Stimulated activated CD8-positive, alpha-beta memory T cell treated with anti-CD3 and anti-CD28 coated beads, Interleukin-12 subunit alpha, Interleukin-12 subunit beta, amount 100 ng/mL, for 4 hours (primary cell): ENCODE measurements at places on chromosomes 16 and 17.
A peak's percentile ranks its signal among the peaks of the same experiment; 100 is the strongest.

GRCh38 chr17:66302761-66303626 is 581 bp downstream of the PRKCA start:
- DNase-seq = peak; percentile 27

DNA sequence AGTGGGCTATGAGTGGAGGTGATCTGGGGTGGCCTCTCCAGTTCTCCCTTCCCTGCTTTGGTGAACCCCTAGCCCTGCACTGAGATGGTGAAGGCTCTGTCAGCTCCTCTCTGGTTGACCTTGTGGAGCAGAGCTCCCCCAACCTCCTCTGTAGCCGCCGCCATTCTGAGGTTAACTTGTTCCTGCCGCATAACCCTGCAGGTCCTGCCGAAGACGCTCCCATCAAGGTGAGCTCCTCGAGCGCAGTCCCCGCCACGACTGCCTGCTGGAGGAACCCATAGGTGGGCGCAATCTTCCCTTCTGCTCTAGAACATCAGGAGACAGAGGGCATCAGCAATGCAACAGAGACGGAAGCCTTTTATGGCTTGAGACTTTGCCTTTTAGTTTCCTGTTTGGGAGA is 15.2 kb upstream of the SLC47A2 start:
- DNase-seq = no peak

DNA sequence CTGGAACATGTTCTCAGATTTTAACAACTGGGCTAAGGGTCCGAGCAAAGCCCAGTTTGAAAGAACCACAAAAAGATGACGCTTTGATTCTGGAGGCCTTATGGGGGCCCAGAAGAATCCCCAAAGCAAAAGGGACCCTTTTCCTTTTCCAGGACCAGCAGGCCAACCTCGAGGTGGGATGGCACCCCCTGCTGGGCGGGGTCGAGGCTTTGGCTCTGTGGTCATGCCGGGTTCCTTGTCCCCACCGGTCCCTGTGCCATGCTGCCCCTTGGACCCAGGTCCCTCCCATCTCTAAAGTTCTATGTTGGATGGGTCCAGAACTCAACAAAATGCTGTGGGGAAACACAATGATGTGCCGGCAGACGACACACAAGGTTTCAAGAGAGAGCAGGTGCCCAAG is 30.9 kb downstream of the TMEM204 start:
- DNase-seq = no peak

- no peak for DNase-seq
Measured at GRCh38 chr17:50426472-50426782, 409 bp downstream of the ACSF2 start.

GRCh38 chr17:46788796-46789195 is 29.7 kb downstream of the WNT3 start:
- DNase-seq = no peak

DNA sequence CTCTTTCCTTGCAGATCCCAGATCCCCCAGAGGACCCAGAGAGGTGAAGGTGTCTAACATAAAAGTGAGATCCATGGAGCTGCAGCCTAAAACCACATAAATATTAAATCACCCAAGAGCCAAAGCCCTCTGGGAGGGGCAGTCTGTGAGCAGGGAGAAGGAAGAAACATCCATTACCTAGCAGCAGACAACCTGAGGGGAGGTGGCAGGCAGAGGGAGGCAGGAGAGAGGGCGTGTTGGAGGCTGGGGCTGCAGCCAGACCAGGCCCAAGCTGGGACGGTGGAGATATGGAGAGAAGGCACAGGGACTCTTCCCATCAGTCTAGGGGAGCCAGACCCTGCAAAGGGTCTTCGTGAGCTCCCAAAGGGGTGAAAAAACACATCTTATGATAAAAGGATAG is 101.1 kb downstream of the SHISA6 start:
- no peak for DNase-seq
